ENCODE measurements at places on chromosomes 12 and 14.

GRCh38 chr12:55707841-55708694 lies at the start of gene ITGA7:
Gene ITGA7, minus strand, starts transcription at chr12:55707904. Its CDS starts 222 bp downstream, at chr12:55707682.
- peak; percentile 42 for DNase-seq

DNA sequence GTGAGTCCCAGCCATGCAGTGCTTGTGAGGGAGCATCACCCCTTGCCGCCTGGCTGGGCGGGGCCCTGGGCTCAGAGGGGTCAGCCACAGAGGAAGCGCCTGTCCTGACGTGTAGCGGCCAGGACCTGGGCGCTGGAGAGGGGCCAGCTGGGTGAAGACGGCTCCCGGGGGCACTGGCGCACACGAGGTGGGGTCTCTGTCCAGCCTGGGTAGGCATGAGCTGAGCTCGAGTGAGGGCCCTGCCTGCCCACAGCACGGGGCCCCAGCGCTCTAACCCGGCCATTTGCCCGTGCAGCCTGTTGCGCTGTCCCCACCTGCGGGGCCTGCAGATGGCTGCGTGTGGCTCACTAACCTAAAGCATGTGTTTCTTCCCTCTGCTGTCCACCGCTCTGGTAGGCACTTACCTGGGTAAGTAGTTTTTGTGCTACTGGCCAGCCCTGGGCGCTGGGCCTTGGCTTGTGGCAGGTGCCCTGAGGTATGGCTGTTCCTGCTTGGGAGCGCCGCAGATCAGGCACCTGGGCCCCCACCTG lies 6.6 kb upstream of the CRIP2 start:
- DNase-seq: no peak

DNA sequence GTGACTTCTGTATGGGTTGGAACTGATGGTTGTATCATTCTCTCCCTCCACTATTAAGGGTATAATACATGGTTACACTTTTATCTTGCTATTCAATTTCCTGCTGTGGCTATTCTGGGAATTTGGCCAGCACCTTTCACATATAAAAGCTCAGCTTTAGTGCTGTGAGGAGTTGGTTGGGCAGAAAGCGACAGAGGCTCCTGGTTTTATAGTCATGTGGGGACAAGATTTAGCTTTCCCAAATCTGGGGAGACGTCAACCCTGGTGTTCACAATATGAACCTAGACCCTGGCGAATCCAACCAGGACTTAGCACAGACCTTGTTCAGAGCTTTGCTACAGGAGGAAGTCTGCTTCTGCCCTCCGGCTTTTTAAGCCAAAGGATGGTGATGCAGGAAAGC lies 36.5 kb downstream of the FOS start:
- DNase-seq: no peak

GRCh38 chr14:88243946-88244345 lies 79.1 kb downstream of the KCNK10 start:
- DNase-seq: no peak

- no peak for DNase-seq
These were observed 25.7 kb downstream of the TEP1 start for GRCh38 chr14:20387576-20387975.

DNA sequence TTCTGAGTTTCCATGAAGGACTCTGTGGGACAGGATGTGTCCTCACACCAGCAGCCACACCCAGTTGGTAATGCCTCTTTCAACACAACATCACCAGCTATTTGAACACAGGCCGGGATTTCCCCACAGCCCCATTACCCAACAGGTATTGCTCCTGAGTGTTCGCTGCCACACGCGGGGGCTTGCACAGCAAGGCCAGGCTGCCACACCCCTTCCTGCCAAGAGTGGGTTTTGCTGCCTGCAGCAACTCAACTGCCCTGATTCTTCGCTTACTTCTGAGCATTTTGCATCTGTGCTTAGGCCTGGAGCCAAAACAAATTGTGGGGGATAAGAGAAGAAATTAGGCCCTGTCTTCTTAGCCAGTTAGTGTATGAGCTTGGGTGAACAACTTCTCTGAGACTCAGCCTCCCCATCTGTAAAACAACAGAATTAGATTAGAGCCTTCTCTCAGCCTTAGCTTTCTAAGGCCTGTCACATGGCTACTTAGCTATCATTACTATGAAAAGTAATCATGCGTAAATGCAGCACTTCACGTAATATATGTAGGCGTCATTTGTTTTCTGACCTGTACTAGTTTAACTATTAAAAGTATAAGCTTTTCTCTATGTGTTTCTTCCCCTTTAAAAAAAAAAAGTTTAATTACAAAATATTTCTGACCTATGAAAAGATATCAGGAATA lies 20.0 kb downstream of the CKAP4 start:
- DNase-seq: no peak

GRCh38 chr12:54276368-54276767 lies 3.6 kb downstream of the CBX5 start:
- no peak for DNase-seq

DNA sequence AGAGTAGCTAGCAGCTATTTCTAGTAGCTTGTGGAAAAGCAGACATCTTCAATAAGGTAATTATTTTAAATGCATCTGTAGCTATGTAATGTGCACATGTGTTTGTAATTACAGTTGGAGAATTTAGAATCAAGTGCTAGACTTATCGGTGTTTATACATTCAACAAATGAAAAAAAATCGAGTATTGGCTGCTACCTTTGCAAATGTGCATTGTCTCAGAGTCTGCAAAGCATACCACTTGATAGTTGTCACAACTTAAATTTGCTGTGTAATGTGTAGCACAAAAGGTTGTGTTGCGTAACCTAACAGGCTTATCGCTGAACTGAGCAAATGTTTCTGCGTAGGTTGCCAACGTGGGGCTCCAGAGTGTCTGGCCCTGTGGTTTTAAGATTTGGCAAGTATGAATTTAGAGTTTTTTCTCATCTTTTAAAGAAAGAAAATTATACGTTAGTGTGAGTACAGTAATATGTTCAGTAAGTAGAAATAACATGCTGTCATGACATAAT lies 44.3 kb downstream of the TMTC2 start:
- DNase-seq: no peak

DNA sequence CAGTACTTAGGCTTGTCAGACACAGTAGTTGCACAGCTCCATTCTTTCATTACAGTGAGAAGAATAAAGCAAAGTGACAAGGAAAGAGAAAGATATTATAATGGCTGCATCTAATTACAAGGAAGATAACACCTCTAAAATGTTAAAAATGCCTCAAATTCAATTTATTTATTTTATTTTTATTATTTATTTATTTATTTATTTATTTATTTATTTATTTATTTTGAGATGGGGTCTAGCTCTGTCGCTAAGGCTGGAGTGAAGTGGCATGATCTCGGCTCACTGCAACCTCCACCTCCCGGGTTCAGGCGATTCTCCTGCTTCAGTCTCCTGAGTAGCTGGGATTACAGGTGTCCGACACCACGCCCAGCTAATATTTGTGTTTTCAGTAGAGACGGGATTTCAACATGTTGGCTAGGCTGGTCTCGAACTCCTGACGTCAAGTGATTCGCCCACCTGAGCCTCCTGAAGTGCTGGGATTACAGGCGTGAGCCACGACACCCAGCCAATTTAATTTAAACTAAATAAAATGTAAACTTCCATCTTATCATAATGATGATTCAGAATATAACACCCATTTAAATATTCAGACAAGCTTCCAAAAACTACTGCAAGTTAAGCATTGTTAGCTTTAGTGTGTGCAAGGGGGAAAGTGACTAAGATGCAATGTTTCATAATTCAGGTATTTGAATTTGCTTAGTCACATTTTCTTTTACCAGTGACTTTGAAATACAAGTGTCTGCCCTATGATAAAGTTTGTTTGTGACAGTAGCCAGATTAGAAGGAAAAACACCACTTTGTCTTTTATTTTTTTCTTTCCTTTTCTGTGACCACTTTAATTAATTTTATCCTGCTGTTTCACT lies 2.4 kb upstream of the CFAP54 start:
- DNase-seq: no peak
